ENCODE measurements at places on chromosomes 5 and 9.

GRCh38 chr5:53446908-53447307, 33.5 kb upstream of the FST start:
- H3K4me3 ChIP-seq: no peak overlapping the region
- no peaks in the 10 kb centered on the region for H3K4me1 ChIP-seq
- no peak for DNase-seq
- H3K36me3 ChIP-seq: no peaks in the 10 kb centered on the region

DNA sequence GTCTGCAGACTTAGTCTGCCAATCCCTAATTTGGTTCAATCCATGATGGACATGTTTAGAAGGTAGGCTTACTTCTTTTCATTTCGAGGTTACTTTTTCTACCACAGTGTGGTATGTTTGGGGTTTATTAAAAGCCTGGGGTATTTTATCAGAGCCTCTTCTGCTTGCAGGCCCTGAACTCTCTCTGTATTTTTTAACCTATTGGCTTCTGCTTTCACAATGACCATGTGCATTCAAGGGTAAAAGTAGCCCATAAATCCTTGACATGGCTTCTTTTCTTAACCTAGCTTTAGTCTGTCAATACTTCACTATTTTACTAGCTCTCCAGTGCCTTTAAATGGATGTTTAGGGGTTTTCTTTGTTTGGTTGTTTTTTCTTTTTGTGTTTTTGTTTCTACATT, 286.6 kb downstream of the FER start:
- no peak overlapping the region for H3K4me3 ChIP-seq
- no peak for DNase-seq
- no peak overlapping the region for H3K27ac ChIP-seq
- H3K36me3 ChIP-seq: no peaks in the 10 kb centered on the region

- H3K4me1 ChIP-seq: no peaks in the 10 kb centered on the region
- H3K36me3 ChIP-seq: no peaks in the 10 kb centered on the region
- no peaks in the 10 kb centered on the region for H3K27me3 ChIP-seq
- H3K4me3 ChIP-seq: no peak overlapping the region
Measured at GRCh38 chr9:14823800-14824199, 86.4 kb downstream of the FREM1 start.

GRCh38 chr5:52987711-52988331, 1.3 kb upstream of the ITGA2 start:
- DNase-seq: no peak
- H3K4me1 ChIP-seq: peaks cover 20% of the 10 kb centered on the region
- H3K27me3 ChIP-seq: peaks cover 4% of the 10 kb centered on the region
- no peaks in the 10 kb centered on the region for H3K36me3 ChIP-seq
- H3K27ac ChIP-seq: no peak overlapping the region
- H3K4me3 ChIP-seq: no peak overlapping the region

DNA sequence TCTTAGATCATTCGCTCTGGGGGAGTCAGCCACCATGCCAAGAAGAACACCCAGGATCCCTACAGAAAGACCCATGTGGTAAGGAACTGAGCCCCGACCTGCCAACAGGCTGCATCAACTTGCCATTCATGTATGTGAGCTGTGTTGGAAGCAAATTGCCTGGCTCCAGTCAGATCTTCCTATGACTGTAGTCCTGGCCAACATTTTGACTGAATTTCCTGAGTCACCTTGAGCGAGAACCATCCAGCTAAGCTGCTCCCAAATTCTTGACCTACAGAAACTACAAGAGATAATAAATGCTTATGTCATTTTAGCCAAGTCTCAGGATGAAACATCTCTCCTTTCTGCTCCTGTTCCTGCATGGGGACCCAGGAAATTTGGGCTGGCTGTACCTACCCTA, 40.0 kb upstream of the SLC44A1 start:
- H3K36me3 ChIP-seq: no peaks in the 10 kb centered on the region
- peaks cover 14% of the 10 kb centered on the region for H3K4me1 ChIP-seq
- no peak overlapping the region for H3K27ac ChIP-seq
- DNase-seq: no peak
- H3K27me3 ChIP-seq: no peaks in the 10 kb centered on the region
